GM13977 (cell line): ENCODE measurements at places on chromosomes 7 and 10.

DNA sequence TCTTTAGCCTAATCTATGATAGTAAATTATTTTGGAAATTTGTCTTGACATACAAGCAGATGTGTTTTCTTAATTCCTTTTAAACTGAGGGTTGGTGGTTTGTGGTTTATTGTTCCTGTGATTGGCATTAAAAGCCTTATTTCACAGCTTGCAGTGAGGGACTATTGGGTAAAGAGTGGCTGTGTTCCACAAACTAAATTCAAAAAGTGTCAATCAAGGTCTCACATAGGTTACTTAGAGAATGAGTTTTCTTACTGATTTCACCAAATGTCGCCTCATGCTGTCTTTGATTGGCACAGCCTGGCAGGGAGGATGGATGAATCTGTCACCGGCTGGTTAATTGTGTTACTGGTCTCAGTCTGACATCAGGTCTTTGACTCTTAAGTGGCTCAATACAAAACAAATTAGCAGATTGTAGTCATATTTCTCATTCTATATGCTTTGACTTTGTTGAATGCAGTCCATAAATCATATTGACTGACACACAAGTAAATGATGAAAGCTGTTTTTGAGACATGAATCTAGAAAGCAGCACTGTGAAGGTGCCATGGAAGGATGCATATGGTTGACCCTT lies 66.8 kb upstream of the CYP26C1 start:
- no peak for DNase-seq

GRCh38 chr7:37714606-37715005 lies 31.0 kb downstream of the GPR141 start:
- no peak for DNase-seq

GRCh38 chr7:129041142-129042085 lies 13.5 kb downstream of the TNPO3 start:
- DNase-seq = no peak

- no peak for DNase-seq
Observed at GRCh38 chr7:111647881-111648280, 85.6 kb upstream of the IMMP2L start.

GRCh38 chr7:42096681-42097561 lies 140.1 kb downstream of the GLI3 start:
- DNase-seq = no peak

DNA sequence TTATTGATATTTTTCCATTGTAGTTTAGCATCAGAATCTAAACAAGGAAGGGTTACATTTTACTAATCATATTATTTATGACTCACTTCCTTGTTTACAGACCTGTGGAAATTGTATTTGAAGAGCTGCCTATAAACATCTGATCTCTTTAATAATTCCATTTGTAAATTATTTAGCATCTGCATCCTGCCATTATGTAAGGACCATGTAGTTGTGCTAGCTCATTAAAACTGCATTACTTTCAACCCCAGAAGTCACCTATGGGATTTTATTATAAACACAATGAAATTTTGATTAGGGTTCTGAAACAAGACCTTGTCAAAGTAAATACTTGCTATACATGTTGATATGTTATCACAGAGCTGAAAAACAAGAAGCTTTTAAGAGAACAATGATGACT lies 146.8 kb upstream of the SLC26A5 start:
- no peak for DNase-seq

GRCh38 chr7:74104702-74105101 lies 21.1 kb downstream of the LIMK1 start:
- DNase-seq = no peak

GRCh38 chr7:71860572-71860971 lies 551.6 kb downstream of the CALN1 start:
- DNase-seq = no peak

GRCh38 chr10:79345241-79346011 lies 1.8 kb upstream of the PPIF start:
- DNase-seq = no peak

GRCh38 chr7:70779321-70779720 lies 352.6 kb upstream of the GALNT17 start:
- DNase-seq = no peak

GRCh38 chr10:62492012-62492869 lies 118.1 kb downstream of the ZNF365 start:
- peak; percentile 36 for DNase-seq

GRCh38 chr10:79928028-79928583 lies 20.8 kb downstream of the SFTPD start:
- no peak for DNase-seq

DNA sequence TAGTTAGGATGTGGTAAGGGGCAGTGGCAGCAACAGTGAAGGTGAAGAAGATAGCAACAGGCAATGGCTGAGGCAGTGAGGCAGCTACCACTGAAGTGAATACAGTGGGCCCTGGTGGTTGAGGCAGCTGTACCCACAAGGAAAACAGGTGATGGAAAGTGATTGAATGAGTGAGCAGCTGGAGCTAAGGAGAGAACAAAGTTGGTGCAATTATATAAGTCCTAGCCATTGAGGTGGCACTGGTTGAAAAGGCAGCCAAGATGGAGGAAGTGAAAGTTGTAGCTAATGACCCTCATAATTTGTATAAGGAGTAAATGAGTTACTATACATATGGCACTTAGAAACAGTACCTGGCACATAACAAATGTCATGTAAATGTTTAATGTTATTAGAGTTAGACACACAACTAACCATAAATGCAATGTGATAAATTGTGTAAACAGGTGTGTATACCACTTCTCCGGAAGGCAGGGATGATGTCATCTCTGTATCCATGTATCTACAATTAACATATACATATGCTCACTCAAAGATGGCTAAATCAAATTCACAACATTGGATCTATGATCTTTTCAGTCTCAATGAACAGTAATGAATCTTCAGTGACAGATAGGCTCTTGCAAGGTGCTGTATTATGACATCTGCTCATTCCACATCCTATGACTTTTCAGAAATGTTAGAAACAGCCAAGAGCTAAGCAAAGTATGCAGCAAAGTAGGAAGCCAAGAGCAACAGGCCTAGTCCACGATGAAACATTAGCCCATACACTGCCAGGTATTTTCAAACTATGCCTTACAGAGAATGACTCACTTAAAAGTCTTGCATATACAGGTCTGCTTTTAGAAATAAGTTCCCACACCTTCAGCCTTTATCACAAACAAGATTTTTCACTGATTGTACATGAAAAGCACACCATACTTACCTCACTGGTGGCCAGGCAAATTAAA lies 10.7 kb downstream of the XPNPEP1 start:
- peak; percentile 22 for DNase-seq

- DNase-seq = no peak
Observed at GRCh38 chr10:29227201-29227600, 61.7 kb upstream of the LYZL1 start.

DNA sequence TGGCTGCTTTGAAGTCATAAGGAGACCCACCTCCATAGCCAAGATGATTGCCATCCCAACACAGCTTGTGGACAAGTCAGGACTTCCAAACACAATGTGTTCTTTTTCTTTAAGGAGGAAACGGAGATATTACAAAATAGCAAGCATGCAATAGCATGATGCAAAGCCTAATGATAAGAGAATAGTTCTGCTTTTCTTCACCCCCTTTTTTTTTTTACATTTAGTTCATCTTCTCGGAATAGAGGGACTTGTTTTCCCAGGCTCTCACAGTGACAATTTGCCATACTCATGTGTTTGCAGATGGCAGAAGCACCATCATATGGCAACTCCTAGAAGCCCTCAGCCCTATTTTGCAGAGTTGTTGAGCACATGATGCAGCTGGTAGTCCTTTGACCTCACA lies 119.8 kb downstream of the ITGB8 start:
- no peak for DNase-seq

- DNase-seq = peak; percentile 16
Observed at GRCh38 chr10:33743429-33743857, 409.0 kb upstream of the NRP1 start.

GRCh38 chr10:88874281-88874680 lies 5.8 kb upstream of the STAMBPL1 start:
- no peak for DNase-seq

DNA sequence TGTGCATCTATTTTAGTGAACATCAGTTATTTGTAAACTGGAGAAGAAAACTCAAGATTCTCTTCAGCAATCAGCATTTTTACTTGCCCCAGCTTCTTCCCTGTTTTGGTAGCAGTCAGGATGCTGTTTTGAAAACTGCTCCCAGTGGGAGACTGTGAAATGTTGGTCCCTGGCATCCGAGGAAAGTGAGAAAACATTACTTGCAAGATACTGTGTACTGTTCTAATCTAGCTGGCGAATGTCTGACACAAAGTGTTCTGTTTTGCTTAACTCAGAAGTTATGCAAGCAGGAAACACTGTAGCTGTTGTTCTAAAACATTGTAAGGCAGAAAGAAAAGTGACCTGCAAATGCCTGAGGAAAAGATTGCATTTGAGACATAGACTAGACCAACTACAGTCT lies 171.8 kb upstream of the POM121L12 start:
- no peak for DNase-seq

DNA sequence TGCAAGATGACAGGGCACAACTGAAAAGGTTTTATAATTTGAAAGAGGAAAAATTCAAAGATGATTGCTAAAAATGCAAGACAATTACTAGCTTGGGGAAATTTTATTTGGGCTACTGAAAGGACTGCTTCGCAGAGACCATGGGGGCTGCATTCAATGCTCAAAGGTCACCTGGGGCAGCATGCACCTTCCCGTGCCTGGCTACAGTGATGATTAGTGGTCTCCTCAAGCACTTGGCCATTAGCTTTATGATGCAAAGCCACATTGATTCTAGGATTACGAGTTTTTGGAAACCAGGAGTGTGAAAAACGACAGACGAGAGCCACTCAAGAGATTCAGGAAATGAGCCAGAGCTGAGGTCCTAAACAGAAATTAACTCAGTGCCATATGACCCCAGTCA lies 764.6 kb downstream of the PHTF2 start:
- no peak for DNase-seq

DNA sequence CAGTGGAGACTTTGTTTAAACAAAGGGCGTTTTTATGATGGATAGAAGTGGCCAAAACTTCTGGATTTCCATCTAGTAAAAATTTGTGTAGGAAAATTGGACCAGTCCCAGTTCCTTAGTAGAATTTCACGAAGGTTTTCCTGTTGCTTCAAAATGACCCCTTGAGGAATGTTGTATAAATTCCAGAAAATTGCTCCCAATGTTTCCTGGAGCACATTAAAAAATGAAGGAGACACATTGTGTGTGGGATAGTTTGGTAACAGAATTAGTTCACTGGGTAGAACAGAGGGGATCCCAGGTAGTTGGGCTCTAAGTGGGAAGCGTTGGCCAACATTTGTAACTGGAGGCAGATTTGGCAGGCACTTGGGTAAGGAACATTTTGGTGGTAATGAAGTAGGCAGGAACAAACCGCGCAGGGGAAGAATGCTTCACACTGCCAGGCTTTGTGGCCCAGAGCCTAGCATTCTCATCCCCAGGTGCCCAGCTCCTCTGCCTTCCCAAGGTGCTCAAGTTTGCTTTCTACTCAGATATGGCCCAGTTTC lies 758.6 kb downstream of the AUTS2 start:
- no peak for DNase-seq

DNA sequence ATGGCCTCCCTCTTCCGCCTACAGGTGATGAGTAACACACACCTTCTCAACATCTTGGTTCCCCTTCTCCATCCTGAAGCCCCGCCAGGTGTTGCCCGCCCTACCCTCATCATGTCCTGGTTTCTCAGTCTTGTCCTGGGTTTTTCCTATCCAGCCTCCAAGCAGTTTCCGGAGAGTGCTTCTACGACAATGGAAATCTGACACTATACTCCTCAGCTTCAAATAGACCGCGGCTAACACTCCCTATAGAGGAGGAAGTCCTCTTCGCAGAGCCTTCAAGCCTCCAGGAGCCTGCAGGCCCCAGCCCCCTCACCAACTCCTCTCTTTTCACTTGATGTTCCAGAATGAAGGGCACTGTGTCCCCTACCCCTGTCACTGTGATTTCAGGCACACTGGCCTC lies 147.4 kb downstream of the PRPF18 start:
- no peak for DNase-seq

GRCh38 chr10:10533437-10533836 lies 484.2 kb upstream of the CELF2 start:
- DNase-seq = no peak
